ENCODE measurements at places on chromosomes 1 and 21.

DNA sequence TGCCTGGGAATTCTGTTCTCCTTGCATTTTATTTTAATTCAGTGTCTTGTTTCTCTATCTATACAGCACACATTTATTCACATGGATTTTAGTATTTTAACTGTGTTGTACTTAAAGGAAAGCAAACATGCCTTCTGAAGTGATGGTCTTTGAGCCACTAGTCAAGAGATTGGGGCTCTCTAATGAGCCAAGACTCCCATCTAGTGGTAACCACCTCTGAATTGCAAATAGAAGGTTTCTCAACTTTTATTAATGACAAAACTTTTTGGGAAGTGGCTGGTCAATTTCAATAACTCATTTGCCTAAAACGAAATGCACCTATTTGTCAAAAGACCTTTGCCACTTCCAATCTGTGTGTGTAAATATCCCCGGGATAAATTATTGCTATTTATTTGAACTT lies 199.6 kb downstream of the LTN1 start:
- no peak for DNase-seq

GRCh38 chr1:118937413-118938072 lies 50.6 kb downstream of the TBX15 start:
- no peak for DNase-seq

DNA sequence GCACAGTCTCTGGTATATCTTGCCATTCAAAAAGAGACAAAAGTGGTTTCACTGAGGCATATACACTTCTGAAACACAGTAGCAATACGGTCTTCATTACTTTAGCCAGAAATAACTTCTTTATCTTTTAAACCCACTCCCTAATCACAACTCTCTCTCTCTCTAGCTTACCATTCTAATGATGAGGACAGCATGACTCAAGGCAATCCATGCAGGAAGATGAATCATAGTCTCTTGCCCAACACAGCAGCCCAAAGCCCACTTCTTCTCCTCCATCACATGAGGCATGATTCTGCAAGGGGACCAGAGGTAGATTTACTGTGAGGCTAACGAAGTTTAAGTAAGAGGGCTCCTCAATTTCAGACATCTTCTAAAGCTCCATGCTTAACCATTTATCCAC lies 285.0 kb upstream of the NR5A2 start:
- peak; percentile 74 for DNase-seq

- no peak for DNase-seq
Measured at GRCh38 chr1:6329851-6330250, 63.7 kb downstream of the ACOT7 start.

GRCh38 chr1:11594222-11594621 lies 60.0 kb downstream of the FBXO2 start:
- no peak for DNase-seq

DNA sequence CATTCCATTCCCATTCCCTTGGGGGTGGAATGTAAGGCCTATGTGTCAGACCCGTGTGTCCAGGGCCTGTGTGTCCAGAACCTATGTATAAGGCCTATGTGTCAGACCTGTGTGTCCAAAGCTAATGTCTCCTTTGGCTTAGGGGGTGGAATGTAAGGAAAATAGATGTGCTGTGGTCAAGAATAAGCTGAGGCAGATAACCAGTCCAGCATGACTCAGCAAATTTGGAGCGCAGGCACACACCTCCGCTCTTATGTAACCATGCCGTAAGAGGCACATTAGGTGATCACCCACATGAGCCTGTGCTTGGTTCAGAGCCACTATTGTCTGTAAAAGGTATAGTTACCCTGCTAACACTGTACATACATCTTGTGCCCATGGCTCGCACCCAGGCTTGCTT lies 150.8 kb upstream of the SGIP1 start:
- no peak for DNase-seq

DNA sequence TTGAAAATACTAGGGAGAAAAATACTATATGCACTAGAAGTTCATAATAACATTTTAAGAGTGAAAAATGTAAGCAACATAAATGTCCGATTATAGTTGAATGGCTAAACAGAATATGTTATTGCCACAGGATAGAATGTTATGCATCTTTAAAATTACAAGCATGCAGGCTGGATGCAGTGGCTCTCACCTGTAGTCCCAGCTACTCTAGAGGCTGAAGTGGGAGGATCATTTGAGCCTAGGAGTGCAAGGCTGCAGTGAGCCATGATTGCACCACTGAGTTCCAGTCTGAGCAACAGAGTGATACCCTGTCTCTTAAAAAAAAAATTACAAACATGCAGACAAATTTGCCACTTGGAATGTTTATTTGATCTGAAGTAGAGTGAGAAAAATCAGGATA lies 3.0 kb upstream of the BATF3 start:
- DNase-seq: no peak

- DNase-seq: no peak
Measured at GRCh38 chr1:74943046-74943445, 191.1 kb upstream of the LHX8 start.

- no peak for DNase-seq
Measured at GRCh38 chr1:30286988-30287839, 436.2 kb downstream of the MATN1 start.

GRCh38 chr1:2860476-2861142 lies 59.1 kb upstream of the TTC34 start:
- DNase-seq: no peak

DNA sequence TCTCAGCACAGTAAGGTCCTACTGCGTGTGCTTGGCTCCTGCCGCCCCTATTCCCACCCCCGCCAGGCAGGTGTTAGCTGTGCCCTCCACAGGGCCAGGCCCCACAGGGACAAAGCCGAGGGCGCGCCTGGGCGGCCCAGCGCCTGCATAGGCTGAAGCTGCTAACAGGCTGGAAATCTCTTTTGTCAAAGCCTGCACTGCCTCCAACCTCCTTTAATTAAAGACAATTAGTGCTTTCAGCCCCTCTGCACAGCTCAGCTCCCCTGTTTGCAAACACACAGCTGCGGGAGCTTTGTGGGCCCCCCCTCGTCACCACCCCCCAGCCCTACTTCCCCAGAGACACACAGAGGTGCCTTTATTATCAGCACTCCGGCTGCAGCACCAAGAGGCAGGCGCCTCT lies 95.9 kb downstream of the EPHB2 start:
- no peak for DNase-seq

- DNase-seq: peak; percentile 37
Measured at GRCh38 chr1:66436378-66437135, 97.4 kb upstream of the SGIP1 start.

DNA sequence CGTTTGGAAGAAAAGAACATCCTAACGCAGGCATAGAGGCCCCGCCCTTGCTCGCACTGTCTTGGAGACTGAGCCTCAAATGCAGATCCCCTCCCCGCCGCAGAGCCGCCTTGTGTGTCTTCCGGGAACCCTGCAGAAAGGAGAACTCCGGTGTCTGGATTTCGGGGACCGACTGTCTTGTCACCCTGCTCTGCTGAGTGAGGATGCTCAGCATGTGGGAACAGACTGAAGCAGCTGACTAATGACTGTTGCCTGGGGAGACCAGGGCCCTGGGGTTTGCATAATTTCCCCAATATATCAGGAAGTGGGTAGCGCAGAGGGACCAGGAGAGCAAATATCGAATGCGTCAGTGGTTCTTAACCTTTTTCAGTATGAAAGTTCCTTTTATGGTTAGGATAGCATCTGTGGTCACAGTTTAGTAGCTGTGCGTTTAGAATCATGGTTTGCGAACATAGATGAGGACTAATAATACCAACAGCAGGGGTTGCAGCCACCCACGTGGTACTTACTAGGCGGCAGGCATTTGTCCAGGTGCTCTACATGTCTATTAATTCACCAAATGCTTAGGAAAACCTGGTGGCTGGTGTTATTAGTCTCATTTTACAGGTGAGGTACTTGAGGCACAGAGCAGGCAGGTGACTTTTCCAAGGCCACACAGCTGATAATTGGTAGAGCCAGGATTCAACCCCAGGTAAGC lies 14.3 kb downstream of the GPR137B start:
- DNase-seq: no peak

DNA sequence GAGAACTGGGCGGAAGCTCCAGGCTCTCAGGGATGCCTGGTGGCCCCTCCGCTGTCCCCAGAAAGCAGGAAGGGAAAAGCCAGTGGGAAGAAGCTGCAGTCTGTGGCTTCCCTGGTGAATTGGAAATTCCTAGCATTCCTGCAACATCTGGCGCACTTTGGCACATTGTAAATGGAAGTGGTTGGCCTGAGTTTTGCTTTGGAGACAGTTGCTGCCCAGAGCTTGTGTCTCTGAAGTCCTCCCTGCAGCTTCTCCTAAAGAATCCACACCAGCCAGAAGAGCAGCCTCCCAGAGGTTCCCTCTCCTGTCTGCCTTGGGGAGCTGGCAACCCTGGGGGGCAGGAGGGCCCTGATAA lies 48.2 kb downstream of the ARHGEF10L start:
- peak; percentile 78 for DNase-seq

GRCh38 chr1:98898940-98899339 lies 105.7 kb downstream of the PLPPR5 start:
- DNase-seq: no peak

- DNase-seq: peak; percentile 64
Measured at GRCh38 chr1:8155528-8156186, 129.5 kb upstream of the ERRFI1 start.

GRCh38 chr1:187411118-187411517 lies 582.4 kb downstream of the PLA2G4A start:
- DNase-seq: no peak

DNA sequence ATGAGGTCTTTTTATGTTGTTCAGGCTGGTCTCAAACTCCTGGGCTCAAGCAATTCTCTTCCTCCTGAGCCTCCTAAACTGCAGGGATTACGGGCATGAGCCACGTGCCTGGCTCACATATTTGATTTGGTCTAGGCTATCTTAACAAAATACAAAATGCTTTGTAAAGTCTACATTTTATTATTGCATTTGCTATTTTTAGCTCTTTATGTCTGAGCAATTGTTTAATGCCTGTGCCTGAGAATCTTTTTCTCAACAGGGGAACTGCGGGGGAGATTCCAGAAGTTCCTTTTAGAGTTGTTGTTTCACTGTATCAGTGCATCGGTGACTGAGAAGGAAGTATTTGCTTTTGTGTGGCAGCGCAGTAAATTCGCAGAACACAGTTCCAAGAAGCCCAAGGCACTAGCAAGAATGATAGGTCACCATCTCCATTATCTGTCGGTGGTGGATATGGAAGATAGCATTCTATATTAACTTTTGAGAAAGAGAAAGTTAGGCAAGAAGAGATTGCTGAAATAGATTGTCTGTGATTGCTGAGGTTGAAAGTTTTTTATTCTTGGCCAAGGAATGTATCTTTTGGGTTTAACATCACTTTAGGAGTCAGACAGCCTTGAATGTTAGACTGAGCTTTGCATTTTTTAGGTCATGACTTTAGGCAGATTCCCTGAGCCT lies 167.3 kb downstream of the PDE4B start:
- no peak for DNase-seq

GRCh38 chr1:79797487-79797886 lies 791.0 kb upstream of the ADGRL4 start:
- no peak for DNase-seq

DNA sequence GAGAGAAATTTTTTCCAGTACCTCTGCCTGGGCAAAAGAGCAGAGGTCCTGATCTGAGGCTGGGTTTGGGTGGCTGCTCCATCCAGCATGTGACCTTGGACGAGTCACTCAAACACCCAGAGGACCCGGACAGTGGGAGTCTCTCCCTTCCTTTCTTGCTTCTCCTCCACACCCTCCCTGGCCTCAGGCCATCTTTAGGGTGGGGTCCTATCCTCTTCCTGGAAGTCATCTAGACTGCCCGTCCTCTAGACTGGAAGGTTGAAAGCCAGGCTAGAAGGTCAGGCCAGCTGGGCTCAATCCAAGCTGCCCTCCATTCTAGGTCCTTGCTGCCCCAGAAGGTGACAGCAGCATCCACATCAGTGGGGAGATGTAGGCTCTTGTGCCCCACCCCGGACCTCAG lies 599.5 kb downstream of the MATN1 start:
- DNase-seq: no peak

GRCh38 chr1:175632667-175633066 lies 110.7 kb downstream of the TNR start:
- DNase-seq: no peak

GRCh38 chr1:180954005-180954800 lies 41.5 kb downstream of the KIAA1614 start:
- DNase-seq: no peak

GRCh38 chr1:98557895-98558294 lies 103.6 kb upstream of the SNX7 start:
- DNase-seq: no peak

DNA sequence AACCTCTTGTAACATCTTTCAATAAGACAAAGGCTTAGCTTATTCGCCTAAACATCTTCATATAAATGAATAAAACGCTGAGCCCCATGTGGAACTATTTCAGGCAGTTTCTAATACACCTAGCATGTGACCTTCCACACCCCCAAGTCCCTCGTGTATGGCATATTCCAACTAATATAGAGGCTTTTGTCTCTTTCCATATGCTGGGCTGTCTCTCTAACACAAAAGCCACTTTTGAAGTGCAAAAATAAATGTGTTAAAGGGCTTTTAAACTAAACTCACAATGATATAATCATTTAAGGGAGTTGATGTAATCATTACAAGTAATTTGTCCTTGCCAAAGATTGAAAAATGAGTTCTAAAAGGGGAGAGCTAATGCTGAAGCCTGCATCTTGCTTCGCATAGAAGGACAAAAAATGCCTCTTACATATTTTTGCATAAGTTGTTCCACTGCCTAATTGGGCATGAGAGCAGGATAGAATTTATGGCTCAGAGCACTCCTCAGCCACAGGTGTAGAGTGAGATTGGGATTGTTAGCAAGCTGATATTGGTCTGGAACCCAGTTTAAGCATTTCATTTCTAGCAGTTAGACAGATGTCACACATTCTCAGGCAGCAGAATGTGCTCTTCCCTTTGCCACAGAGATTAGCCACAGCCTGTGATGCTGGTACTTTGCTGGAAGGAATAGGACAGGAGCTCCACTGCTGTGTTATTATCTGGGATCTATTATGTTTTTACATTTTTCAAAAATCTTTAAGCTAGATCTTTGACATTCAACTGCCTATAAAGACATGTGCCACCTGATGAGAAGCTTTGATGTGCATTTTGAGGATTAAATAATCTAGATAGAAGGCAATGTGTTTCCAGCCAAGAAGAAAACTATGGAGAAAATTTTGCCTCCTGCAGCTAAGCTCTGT lies 1044.4 kb downstream of the ADGRL2 start:
- no peak for DNase-seq

DNA sequence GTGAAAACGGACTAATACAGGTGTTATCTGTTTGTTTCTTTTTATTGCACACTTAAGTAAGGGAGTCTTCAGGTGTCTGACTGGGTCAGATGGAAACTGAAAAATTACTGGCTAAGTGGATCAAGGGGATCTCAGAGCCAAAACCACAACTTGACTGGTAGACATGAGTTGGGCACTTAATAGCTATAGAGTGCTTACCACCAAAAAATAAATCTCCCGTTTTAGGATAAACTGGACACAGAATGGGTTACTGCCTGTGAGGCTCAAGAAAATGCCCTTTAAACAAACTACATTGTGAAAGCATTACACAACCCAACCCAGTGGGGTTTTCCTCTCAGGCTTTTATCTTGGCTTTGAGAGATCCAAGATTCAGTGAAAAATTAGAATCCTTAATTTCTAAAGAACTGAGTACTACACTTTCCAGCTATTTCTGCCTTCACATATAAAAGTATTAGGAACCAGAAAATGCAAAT lies 134.0 kb upstream of the LYPLAL1 start:
- DNase-seq: no peak

Data from urothelium cell line (cell line).